ENCODE measurements at places on chromosomes 4 and X.

- DNase-seq, result no peak
These were observed 176.0 kb upstream of the NWD2 start for GRCh38 chr4:37068580-37068979.

DNA sequence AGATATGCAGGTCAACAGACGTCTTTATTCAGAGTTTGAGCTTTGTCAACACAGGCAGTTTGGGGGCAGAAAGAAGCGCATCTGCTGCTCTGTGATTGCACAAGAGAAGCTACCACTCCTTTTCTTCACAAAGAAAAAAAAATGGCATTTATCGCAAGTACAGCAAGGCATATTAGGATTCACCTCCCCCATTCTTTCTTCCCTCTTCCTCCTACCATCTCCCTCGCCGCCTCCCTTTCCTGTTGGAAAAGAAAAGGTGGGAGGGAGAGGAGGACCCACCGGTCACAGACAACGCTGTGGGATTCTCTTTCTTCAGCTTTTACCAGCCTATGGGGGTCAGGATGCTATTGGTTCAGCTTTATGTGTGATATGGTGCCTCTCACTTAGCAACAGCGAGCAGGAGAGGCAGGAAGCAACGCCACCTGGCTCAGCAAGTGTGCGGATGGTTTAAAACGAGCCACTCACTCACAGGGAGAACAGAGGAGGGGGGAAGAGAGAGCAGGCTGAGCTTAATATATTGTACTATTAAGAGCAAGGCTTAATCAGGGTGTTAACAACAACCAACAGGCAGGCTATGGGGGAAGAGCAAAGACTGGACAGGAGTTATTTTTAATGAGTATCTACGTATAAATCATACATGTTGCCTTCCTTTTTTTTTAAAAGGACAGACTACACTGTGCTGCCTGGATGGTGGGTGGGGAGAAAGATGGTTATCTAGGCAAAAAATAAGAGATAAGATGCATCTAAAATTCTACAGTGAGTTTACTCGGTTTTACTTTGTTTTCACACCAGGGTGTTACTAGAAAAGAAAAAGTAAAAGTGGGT lies 104.7 kb downstream of the MAML3 start:
- peak; percentile 48 for DNase-seq

- no peak for DNase-seq
These were observed 28.0 kb downstream of the PRPS2 start for GRCh38 chrX:12819222-12819621.

GRCh38 chr4:80294206-80294605 lies 27.7 kb downstream of the FGF5 start:
- no peak for DNase-seq

DNA sequence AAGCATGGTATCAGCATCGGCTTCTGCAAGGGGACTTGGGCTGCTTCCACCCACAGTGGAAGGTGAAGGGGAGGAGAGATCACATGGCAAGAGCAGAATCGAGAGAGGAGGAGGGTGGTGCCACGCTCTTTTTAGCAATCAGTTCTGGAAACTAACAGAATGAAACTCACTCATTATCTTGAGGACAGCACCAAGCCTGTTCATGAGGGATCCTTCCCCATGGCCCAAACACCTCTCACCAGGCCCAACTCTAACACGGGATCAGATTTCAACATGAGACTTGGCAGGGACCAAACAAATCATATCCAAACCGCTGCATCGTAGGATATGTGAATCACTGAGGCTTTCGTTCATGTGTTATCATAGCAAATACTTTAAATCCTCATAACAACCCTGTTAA lies 125.5 kb downstream of the GPC3 start:
- DNase-seq, result no peak

GRCh38 chr4:120753854-120754253 lies 168.7 kb downstream of the PRDM5 start:
- no peak for DNase-seq

GRCh38 chr4:108114503-108114902 lies 54.2 kb downstream of the LEF1 start:
- DNase-seq, result no peak

- DNase-seq, result no peak
These were observed 48.1 kb downstream of the PDGFC start for GRCh38 chr4:156923525-156923924.

DNA sequence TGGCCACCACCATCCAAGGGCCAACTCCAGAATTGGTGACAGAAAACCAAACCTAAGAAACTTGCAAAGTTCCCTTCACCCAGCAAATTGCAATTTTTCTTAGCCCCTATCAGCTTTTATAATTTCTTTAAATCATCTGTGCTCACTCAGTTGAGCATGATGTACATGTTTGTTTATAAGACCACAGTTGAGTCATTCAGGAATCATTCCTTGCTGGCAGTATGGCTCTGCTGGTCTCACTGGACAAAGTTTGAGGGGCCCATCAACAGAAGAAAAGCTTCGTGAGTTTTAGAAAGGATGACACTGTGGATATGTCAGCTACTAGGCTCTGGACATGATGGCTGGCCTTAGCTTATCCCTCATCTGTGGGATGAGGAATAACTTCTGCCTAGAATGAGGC lies 4.0 kb downstream of the TRPC5 start:
- no peak for DNase-seq

DNA sequence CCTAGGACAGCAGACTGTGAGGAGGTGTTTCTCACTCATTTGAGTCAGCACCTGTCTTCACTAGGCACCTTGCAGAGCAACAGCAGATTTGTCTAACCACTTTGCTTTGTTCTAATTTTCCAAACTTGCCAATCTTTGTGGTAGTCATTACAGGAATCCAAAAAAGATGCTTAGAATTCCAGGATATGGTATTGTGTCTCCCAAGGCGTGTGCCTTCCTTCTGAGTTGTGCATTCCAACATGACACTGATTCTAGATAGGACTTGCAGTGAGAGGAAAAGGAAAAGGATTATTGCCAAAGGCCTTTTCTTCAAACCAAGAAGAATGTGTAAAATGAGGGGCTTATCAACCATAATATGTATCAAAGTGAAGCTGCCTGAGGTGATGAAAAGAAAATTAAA lies 126.2 kb downstream of the MAPK10 start:
- no peak for DNase-seq

- DNase-seq, result no peak
These were observed 1015.7 kb downstream of the DMD start for GRCh38 chrX:32195611-32196010.

- DNase-seq, result peak; percentile 5
These were observed 126.7 kb upstream of the MBNL3 start for GRCh38 chrX:132615391-132616131.

DNA sequence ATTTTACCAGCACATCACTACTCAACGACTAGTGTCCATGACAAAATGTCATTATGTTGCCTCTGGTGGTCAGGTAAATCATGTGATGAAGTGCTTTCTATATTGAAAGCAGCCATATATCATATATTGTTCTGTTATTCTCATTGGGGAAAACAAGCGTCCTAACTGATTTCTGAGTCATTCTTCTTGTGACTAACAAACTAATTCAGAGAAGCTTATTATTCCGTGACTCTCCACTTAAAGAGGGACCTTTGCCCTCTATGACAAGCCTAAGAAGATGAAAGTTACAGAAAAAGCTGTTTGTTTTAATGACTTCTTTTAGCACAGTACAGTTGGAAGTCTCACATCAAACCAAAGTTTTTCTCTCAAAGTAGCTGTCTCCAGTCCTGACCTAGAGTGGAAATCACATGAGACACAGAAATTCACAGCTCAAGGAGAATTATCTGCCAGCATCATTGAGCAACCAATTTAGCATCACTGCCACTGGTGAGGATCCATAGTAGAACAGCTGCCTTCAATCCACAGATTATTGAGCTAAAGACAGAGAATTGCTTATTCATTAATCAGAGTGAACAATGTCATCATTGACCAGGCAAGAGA lies 36.4 kb downstream of the ASB9 start:
- DNase-seq, result no peak

DNA sequence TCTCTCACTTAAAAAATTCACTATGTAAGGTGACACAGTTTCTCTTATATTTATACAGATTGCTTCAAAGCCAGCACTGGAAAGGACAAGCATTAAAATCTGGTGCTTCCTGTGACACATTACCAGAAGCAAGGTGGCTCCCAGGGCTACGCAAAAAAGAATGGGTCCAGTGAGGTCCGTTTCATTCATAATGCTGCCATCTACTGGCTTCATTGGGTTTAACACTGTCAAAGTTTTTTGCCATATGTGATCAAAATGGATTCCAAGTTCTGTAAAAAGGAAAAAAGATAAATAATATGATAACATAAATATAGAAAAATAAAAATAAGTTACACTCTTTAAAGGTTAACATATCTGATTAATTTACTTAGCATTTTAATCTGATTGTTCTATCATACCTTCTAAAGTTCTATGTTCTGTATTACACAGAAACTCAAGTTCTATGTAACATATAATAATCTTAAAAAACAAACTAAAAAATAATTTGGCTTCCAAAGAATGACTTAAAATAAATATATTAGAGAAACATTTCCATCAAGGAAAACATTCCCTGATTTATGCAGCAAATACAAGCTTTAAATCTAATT lies 22.1 kb downstream of the YIPF7 start:
- DNase-seq, result peak; percentile 7

GRCh38 chr4:106677213-106677612 lies 308.6 kb upstream of the GIMD1 start:
- DNase-seq, result no peak

DNA sequence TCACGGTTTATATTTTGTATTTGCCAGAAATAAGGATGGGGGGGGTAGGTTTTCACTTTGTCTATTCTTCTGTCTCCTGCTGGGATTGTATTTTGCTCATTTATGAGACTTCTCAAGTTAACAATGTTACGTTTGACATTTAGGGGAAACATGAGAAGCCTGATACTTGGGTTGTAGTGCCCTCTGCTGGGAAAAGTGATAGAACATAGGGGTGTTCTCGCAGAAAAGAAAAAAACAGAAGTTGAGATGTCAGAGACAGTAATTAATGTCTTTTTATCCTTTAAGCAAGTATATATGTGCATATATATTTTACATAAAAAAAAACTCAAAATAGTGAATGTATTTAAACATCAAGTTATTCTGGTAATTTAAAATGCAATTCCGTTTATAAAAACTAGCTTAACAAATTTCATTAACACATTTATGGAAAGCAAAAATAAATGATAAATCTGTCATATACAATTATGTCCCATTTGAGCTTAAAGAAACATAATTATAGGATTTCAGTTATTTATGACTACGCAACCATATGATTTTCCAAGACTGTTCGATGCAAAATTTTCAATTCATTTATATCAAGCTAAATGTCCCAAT lies 46.0 kb upstream of the TMPRSS11F start:
- peak; percentile 41 for DNase-seq

DNA sequence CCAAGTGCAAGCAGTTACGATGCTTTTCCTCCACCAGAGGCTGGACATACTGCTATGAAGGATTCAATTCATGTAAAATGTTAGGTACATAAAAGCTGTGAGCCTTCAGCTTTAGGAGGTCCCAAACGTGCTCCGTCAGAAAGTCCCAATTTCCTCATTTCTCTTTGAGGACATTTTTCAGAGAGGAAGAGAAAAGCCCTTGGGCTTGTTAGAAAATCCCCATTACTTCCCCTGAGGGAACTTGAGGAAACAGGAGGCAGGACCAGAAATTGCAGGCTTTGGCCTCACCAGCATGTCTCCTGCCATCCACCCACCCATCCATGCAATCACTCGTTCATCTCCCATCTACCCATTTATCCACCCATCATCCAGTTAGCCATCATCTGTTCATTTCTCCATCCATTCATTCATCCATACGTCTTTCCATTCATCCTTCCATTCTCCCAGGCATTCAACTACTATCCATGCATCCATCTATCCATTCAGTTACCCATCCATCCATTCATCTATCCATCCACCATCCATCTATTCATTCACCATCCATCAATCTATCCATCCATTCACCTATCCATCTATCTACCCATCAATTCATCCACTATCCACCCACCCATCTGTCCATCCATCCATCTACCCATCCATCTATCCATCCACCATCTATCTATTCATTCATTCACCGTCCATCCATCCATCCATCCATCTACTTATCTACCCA lies 223.5 kb downstream of the AFAP1 start:
- no peak for DNase-seq

DNA sequence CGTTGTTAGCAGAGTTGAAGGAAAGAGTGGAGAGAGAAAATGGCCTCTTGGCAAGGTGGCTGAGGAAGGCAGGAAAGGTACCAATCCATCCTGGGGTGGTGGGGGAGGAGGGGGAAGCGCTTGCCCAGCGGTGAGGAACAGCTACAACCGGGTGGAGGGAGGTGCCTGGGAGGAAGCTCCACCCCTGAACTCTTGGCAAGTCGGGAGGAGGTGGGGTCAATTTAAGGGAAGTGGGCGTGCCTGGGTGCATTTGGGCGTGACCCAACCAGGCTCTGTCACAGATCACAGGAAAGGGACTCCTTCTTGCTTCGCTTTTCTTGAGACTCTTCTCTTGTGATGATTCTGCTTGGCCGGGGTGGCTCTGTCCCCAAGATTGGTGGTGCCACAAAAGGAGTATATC lies 41.7 kb downstream of the BCORL1 start:
- DNase-seq, result no peak

GRCh38 chrX:136711147-136711546 lies 63.2 kb downstream of the CD40LG start:
- no peak for DNase-seq

DNA sequence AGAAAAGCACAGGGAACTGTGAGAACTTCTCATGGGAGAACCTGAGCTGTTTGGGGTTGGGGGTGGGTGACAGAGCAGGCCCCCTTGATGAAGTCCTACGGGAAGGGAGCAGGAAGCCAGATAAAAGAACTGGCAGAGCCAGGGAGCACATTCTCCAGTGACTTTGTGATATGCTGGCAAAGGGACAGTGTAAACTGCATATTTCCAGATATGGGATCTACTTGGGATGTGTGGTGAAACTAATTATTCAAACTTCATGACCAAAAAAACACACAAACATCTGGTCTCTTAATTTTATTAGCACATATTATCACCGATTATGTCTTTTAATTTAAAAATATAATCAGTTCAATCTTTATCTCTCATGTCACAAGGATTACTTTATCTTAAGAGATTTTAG lies 266.0 kb downstream of the PAPSS1 start:
- DNase-seq, result no peak

- DNase-seq, result no peak
These were observed 145.4 kb downstream of the REELD1 start for GRCh38 chr4:146359771-146360170.

- DNase-seq, result no peak
These were observed 51.5 kb downstream of the PJA1 start for GRCh38 chrX:69113723-69114122.

GRCh38 chr4:173274744-173275143 lies 59.4 kb downstream of the HMGB2 start:
- DNase-seq, result no peak

GRCh38 chrX:110120025-110120424 lies 117.1 kb downstream of the TMEM164 start:
- no peak for DNase-seq

- DNase-seq, result no peak
These were observed 564.5 kb downstream of the ZNF674 start for GRCh38 chrX:45980726-45981125.

DNA sequence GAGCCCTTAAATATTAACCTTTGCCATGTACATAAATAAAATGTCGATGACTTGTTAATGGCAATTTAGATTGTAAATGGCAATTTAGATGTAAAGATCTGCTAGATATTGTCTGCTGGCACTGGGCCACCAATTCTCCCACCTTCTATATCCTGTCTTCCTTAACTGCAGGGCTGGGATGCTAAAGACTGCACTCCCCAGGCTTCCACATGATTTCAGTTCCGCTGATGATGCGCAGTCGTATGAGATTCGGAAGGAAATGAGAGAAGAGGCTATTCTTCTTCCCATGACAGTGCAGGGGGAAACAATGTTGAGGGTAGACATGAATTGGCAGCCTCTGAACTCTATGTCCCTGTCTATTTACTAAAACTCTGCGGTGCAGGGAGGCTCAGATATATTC lies 55.7 kb downstream of the PITX2 start:
- DNase-seq, result no peak

All from substantia nigra (tissue), 51 donors.